Amniotic stem cell (primary cell): ENCODE measurements at places on chromosomes 3 and 15.

DNA sequence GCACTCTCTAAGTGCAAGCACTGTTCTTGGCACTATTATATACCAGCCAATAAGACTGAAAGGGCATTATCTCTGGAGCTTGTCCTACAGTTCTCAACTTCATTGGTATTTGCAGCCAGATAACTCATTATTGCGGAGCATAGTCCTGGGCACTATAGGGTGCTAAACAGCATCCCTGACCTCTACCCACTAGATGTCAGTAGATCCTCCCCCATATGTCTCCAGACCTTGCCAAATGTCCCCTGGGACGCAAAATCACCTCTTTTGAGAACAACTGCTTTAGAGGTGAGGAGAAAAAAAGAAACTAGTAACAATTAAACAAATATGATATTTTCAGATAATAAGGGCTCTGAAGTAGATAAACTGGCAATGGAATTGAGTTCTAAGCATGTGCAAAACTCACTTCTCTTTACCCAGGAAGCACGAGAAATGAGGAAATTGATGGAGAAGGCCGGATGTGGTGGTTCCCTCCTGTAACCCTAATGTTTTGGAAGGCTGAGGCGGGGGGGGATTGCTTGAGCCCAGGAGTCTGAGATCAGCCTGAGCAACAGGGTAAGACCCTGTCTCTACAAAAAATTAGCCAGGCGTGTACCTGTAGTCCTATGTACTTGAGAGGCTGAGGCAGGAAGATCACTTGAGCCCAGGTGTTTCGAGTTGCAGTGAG lies 61.4 kb downstream of the FRMD4B start:
- no peak for DNase-seq

GRCh38 chr3:55524565-55525244 lies 37.6 kb upstream of the WNT5A start:
- DNase-seq, result no peak

GRCh38 chr3:177802151-177802900 lies 605.0 kb upstream of the TBL1XR1 start:
- no peak for DNase-seq

GRCh38 chr15:28868744-28869345 lies 16.9 kb upstream of the APBA2 start:
- no peak for DNase-seq

- DNase-seq, result no peak
These were observed at the start of gene AGTR1 for GRCh38 chr3:148697306-148698189. Gene AGTR1, plus strand, starts transcription at chr3:148697903. Its CDS starts 43,133 bp downstream, at chr3:148741036.

- no peak for DNase-seq
These were observed 96.6 kb upstream of the PLXND1 start for GRCh38 chr3:129702934-129703712.

GRCh38 chr3:29591579-29591978 lies 310.7 kb downstream of the RBMS3 start:
- DNase-seq, result no peak

DNA sequence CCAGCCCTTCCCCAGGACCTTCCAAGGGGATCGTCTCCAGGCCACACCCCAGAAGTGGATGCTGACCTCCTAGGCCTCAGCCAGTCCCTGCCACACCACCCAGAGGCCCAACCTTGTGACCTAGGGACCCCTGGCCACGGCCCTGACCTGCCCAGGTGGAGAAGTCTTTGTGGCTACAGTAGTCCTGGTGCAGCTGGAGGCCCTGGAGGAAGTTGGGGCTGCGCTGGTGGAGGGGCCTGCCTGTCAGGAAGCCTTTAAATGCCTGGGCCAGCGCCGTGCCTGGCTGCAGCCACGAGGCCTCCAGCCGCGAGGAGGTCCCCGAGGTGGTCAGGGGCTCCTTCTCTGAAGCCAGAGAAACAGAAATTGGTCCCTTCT lies 23.4 kb downstream of the PLA2G4D start:
- no peak for DNase-seq

GRCh38 chr15:60993008-60993407 lies 236.1 kb downstream of the RORA start:
- no peak for DNase-seq

- DNase-seq, result no peak
These were observed 120.9 kb downstream of the ZMAT3 start for GRCh38 chr3:178950676-178951075.

DNA sequence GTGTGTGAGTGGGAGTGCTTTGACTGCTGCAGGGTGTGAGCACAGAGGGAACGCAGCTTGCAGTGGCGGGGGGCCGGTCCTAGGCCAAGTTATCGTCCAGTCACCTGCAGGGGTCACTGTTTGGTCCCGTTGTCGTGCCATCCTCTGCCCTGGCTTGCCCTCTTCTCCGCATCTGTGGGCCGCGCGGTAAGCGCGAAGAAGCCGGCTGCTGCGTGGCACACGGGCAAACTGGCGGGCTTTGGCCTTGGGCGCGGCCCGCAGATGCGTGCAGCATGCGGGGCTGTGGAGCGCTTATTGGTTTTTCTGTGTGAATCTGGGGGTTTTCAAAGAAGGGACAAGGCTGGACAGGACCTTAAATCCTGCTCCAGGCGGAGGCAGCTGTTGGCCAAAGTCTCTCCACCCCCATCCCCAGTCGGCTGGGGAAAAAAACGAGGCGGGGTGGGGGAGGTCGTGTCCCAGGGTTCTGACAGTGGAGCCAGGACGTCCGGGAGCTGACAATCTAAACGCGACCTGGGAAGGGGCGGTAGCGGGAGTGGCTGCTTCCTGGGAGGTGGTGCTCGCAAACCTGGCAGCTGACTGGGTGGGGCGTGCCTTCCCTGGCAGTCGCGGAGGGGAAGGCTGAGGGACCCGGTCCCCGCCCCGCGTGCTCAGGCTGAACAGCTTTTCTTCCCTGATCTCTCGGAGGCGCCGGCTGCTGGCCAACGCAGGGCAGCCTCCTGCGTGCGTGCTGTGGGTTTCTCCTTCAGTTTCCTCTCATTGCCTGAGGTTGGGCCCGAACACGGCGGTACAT lies 39.7 kb upstream of the VEPH1 start:
- DNase-seq, result no peak

- DNase-seq, result no peak
These were observed 66.8 kb upstream of the UBE2E1 start for GRCh38 chr3:23738944-23739343.

DNA sequence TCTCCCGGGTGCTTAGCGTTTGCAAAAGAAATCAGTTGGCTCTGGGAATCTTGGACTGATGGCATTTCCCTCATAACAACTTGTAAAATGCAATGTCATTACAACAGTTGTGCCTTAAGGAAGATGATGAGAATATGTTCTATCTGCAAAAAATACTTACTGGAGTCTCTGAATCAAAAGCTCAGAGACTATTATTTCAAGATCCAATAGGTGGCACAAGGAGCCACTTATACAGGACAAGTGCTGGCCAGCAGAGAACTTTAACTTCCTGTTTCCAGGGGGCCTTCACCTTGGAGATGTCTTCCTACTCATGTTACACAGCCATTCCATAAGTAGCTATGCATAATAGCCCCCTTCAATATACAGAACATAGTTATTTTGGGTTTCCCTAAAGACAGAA lies 8.9 kb upstream of the RPS27L start:
- no peak for DNase-seq

DNA sequence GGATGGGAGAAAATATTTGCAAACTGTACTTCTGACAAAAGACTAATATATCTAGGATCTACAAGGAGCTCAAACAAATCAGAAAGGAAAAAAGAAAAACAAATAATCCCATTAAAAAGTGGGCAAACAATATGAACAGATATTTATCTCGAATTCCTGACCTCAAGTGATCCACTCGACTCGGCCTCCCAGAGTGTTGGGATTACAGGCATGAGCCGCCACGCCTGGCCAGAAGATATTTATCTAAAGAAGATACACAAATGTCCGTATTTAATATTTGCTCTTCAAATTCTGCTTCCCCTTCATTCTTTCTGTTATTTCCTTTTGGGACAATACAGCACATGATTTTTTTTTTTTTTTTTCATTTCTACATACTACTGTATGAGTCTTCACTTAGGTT lies 151.7 kb upstream of the GRM7 start:
- no peak for DNase-seq

GRCh38 chr3:172285844-172286243 lies 162.4 kb downstream of the GHSR start:
- DNase-seq, result no peak

DNA sequence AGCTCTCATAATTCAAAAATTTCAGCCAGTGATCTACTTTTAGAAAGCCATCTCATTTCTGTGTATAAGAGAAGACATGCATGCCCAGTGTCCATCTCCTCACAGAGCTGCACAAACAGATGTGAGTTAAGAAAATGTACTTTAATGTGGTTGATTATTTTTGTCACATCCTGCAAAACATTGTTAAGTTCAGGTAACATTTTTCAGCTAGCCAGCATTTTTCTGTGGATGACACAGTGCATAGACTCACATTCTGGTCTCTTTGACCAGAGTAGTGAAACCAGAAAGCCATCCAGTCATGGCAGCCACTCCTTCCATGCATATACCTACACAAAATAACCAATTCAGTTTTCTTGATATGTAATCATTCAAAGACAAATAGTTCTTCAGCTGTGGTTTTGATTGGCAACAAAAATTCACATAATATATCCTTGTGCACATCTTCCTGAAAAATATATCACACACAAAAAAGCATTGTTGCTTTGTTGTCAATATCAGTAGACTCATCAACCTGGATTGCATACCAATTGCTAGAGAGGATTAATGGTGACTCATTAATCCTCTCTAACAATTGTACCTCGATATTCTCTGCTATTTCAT lies 2.1 kb upstream of the PLSCR1 start:
- DNase-seq, result no peak

DNA sequence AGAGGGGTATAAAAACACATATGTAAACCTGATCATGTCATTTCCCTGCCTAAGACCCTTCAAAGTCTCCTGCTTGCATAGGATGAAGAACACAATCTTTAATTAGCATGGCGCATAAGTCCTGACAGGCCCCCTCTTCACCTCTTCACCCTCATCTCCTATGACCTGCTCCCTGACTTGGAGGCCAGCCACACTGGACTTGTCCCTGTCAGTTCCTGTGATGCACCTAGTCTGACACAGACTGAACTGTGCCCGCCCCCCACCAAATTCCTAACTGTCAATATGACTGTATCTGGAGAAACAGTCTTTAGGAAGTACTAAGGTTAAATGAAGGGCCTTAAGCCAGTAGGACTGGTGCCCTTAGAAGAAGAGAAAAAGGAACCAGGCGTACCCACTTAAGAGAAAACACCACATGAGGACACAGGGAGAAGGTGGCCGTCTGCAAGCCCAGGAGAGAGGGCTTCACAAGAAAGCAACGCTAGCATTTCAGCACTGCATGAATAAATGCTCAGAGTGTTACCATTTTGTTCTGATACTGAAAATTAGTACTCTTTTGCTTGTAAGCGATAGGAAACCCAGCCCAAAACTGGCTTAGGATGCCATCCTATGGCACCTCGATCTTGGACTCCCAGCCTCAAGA lies 34.0 kb downstream of the MRPL46 start:
- no peak for DNase-seq

DNA sequence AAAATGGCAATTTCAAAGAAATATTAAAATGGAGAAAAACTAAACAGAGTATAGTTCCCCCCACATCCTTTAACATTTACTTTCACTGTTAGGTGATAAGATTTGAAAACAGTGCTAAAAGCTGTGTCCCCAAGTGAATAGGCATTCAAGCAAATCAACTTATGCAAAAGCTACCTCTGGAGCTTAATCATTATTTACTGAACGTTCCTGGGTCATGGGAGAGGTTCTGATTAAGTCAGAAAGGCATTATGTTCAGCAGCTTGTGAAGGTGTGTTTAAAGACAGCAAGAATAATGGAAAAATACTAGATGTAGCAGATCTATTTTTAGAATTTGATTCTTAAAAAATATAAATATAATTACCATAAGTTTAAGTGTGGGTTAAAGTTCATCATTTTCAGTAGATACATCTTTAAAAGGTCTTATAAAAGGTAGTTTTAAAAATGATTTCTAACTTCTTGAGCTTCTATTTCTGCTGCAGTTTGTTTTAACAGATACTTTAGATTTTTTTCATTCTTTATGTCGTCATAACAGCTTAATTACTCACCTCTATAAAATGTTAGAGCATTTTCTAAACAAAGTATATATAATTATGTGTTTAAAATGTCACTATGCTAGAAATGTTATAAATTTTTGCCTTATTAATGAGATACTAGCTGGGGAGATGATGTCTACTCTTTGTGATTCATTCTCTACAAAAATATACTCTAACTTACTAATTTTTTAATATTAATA lies 127.9 kb downstream of the MITF start:
- DNase-seq, result no peak

DNA sequence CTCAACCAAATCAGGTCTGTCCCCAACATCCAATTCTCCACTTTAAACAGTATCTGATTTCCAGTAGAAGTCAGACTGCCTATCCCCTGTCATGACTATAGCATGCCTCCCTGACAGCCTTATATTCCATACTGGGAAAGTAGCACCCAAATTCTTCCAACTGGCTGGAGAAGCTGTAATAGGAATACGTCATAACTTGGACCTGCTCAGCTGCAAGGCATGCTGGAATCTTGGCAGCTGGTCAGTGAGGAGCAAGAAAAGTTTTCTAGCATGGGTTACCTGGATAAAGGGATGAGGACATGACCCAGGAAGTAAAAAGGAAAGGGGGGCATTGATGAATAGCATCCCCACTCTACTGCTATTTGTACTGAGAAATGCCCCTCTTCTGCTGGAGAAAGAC lies 8.9 kb downstream of the SEMA5B start:
- no peak for DNase-seq

GRCh38 chr15:29021857-29022256 lies 136.1 kb downstream of the APBA2 start:
- DNase-seq, result no peak

GRCh38 chr15:41513506-41514227 lies at the start of gene LTK:
Gene LTK, minus strand, starts transcription at chr15:41513827. Its CDS starts 118 bp downstream, at chr15:41513709.
- DNase-seq, result no peak

GRCh38 chr15:63373330-63373729 lies 8.3 kb downstream of the CA12 start:
- DNase-seq, result no peak

- DNase-seq, result no peak
These were observed 31.3 kb downstream of the TRAK1 start for GRCh38 chr3:42122261-42123011.
